Activated CD8-positive, alpha-beta memory T cell treated with anti-CD3 and anti-CD28 coated beads, Interleukin-2, amount 10 ng/mL, durations not matched to agents 7 days and 5 days (primary cell): ENCODE measurements at places on chromosomes 3 and 15. TPM values are rescaled to one million over a fixed set of nuclear protein-coding genes. Genes with fewer than 3 reads are reported as not detected.

DNA sequence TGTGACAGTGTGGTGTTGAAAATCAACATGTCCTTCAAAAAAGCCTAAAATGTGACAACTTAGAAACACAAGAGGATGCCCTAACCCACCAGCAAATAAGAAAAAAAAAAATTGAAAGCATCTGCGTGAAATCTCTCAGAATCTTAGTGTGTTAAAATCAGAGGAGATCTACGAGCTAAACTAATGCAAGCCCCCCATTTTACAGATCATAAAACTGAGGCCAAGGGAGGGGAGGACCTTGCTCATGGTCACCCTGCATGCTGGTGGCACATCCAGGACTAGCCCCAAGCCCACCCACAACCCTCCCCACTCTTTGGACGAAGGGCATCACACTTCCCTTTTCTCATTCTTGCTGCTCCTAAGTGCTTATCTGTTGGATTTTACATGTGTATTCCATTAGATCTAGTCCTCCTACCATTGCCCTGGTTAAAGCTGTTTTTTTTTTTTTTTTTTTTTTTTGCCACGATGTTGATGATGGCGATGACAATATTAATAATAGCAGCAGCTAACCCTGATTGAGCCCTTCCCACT lies 29.1 kb upstream of the NOX5 start:
- no peak for DNase-seq

GRCh38 chr3:45105855-45106671 lies 40.1 kb downstream of the CDCP1 start:
- DNase-seq = peak; percentile 92

- DNase-seq = no peak
Measured at GRCh38 chr15:70410371-70410985, 312.8 kb upstream of the TLE3 start.

- no peak for DNase-seq
Measured at GRCh38 chr3:126961191-126961790, 21.6 kb upstream of the PLXNA1 start.

GRCh38 chr3:139332092-139332491 lies 11.7 kb upstream of the MRPS22 start:
- DNase-seq = no peak

GRCh38 chr3:187983484-187984124 lies 170.4 kb upstream of the LPP start:
- no peak for DNase-seq

The FBXW12 gene
- not detected for total RNA-seq

DNA sequence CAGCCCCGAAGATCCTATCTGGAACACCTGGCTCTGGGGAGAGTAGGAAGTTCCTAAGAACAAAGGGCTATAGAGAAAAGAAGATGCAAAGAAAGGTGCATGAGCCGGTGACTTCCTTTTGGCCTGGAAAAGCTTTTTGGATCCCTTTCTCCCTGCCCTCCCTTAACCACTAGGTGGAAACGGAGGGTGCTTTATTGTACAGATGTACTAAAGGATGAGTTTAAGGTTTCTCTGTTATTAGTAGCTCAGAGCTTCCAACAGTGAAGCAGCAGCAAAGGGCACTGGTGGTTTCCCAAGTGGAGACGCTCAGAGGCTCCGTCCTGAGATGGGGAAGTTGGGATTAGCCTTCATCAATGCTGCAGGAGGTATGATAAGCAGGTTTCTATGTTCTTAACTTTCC lies 5.9 kb upstream of the ADGRG7 start:
- DNase-seq = no peak

GRCh38 chr3:13509059-13509815 lies 29.1 kb downstream of the HDAC11 start:
- no peak for DNase-seq

DNA sequence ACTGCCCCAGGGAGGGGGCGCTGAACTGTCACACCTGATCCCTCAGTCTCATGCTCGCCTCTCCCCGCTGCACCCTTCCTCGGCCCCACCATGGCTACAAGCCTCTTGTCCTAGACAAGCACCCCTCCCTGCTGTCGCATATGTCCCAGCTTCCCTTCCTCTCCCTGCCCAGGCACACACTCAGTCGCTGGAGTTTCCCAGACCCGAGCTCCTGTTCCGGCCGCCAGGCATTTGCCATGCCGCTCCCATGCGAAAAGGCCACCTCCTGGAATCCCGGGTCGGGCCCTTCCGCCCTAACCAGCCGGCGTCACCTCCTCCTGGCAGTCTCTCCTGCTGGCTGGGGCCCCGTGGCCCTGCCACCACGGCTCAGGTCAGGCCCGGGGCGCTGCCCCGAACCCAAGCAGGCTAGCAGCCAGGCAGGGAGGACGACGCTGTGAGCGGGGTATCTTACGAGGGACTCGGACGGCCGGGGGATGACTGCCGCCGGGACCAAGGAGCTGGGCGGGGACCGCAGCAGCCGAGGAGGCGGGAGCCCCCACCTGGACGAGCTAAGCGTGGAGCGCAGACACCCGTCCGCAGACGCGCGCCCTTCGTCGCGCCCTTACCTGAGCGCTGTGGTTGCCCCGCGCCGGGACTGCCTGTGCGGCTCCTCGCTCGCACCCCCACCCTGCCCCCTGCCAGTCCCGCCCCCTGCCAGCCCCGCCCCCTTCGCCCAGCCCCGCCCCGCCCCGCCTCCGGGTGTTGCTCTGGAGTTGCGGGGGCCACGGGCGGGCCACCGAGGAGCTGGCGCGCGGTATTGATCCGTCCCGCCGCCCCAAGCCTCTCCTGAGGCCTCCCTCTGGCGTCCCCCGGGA lies at the start of gene ALS2CL:
TSS of gene ALS2CL (minus strand) at position 642 of the 854 bp plus-strand sequence. CDS start 4,239 bp downstream, outside the sequence.
- peak; percentile 61 for DNase-seq

- DNase-seq = no peak
Measured at GRCh38 chr3:126951561-126951960, 31.4 kb upstream of the PLXNA1 start.

The NANOGP8 gene
- not detected for total RNA-seq

DNA sequence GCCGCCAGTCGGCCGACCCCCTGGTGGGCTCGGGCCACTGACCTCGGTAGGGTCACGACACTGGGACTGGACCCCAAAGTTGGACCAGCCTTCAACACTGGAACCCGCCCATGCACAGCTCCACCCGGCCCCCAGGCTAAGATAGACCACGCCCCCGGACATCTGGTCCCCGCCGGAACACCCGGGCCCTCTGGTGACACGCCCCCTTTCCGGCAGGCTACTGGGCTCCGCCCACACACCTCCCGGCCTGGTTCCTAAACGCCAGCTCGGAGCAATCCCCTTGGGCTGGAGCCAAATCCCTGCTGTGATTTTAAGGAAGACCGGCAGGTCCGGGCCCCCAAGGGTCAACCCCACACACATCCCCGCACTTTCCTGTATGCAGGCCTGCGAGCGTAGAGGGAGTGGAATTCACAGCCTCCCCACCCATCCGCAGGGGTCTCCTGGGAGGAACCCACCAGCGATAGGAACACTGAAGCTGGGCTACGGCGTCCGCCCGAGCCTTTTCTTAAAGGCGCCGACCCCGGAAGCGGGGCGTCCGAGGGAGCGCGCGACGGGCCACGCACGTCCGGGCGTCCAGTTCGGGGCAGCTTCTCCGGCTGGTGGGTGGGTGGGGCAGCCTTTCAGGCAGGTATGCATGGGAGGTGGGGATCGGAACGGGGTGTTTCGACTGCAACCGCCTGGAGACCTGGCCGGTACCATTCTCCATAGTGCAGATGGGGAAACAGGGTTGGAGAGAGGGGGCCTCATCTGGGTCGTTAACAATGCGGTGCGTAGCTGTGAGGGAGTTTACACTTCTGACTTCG lies at the start of gene HEMK1:
TSS of gene HEMK1 (plus strand) at position 576 of the 803 bp plus-strand sequence. CDS start 1,583 bp downstream, outside the sequence.
- DNase-seq = peak; percentile 98

The ENTPD3 gene
- not detected for total RNA-seq

DNA sequence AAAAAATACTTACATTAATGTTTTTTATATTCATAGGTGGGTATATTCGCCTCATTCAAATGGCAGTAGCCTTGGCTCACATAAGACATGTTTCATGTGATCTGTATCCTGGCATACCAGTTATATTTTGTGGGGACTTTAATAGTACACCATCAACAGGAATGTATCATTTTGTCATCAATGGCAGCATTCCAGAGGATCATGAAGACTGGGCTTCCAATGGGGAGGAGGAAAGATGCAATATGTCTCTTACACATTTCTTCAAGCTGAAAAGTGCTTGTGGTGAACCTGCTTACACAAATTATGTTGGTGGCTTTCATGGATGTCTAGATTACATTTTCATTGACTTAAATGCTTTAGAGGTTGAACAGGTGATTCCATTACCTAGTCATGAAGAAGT lies 3.5 kb downstream of the PDE12 start:
- DNase-seq = no peak

DNA sequence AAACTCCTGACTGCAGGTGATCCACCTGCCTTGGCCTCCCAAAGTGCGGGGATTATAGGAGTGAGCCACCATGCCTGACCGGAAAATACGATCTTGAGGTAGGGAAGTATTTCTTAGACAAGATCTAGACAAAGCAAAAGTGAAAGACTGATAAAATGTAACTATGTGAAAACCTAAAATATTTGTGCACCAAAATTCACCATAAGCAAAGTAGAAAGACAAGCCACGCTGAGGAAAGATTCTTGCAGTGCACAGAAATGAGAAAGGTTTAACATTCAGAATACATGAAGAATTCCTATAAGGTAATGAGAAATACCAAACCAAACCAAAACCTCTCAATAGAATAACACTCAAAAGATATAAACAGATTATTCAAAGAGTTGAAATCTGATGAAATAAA lies 35.7 kb downstream of the SYNM start:
- DNase-seq = no peak

DNA sequence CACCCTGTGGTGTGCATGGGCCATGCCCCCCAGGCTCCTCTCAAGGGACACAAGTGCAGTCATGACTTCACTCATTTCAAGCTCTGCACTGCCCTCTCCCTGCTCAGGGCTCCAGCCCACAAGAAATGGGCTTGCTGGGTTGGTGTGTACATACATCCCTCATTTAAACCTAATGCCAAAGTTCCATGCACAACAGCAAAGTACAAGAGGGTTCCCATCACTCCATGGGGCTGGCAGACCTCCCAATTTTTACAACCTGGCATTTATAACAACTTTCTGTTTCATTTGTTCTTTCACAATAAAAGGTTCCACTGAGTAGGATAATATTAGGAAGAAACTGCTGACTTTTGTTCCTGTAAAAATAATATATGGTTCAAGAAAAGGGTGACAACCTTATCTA lies 54.3 kb downstream of the HERC2 start:
- DNase-seq = no peak

GRCh38 chr3:14885307-14885706 lies 62.1 kb upstream of the NR2C2 start:
- peak; percentile 61 for DNase-seq

- no peak for DNase-seq
Measured at GRCh38 chr3:71601811-71602210, 18.3 kb upstream of the FOXP1 start.

DNA sequence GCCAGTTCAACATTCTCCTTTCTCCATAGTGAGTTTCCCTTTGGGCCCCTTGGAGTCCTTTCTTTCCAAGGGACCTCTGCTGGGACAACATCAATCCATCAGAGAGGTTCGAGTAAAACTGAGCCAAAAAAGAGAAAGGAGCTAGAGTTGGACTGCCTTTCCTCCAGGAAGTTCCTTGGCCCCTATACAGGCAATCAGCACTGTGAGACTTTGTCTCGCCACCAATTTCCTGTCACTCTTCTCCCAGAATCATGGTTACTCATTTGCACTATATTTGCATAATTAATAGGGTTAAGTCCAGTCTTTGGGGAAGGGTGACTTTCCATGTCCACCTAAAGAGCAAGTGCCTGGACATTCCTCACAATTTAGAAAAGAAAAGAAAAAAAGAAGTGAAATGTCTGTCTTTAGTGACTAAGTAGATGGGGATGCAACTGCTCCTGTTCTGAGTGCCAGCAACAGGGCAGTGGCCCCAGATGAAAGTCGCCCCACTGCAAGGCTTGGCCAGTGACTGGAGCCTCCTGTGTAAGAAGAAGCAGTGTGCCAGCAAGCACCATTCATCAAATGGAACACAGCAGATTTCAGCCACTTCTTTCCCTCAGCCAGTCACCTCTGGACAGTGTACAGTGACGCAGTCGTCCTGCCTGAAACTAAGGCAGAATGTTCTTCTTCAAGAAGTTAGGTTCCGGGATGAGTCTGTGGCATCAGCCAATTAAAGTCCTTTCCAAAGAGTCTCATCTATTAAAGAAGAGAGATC lies 91.6 kb downstream of the FSIP1 start:
- no peak for DNase-seq

DNA sequence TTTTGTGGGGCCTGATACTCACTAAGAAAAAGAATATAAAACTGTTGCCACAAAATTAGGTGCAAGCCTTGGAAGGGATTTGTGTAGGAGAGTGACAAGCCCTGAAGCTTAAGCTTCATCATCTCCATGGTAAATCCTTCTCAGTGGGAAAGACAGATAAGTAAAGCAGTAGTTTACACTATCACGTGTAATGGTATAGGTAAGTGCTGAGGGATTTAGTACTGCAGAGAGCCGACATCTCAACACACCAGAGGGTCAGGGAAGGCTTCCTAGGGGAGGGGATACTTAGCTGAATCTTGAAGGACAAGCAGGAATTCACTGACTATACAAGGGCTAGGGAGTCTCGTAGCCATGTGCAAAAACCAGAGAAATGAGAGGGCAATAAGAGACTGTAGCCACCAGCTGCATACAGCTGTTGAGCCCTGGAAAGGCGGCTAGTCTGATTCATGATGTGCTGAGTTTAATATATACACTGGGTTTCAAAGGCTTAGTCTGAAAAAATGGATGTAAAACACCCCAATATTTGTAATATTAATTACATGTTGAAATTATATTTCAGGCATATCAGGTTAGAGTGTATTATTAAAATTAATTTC lies 11.1 kb downstream of the SLC24A1 start:
- no peak for DNase-seq
